ENCODE measurements at places on chromosomes 12 and 14.

DNA sequence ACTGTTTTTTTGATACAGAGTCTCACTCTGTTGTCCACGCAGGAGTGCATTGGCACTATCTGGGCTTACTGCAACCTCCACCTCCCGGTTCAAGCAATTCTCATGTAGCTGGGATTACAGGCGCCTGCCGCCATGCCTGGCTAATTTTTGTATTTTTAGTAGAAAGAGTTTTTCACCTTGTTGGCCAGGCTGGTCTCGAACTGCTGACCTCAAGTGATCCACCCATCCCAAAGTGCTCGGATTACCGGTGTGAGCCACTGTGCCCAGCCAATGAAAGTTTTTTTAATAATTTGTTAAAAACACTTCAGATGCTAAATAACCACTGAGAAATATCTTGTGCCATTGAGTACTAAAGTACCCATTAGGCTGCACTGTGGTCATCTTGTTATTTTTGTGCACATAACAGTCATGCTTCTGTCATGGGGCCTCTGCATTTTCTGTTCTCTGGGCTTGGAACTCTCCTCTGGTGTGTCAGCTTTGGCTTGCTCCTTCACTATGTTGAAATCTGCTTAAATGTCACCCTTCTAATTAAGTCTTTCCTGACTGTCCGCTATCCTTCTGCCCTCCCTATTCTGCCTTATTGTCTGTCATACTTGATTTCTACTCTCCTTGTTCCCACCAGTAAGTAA is 105.1 kb downstream of the KTN1 start:
- no peak for DNase-seq

GRCh38 chr14:58813745-58814144 is 176.0 kb downstream of the DACT1 start:
- no peak for DNase-seq

DNA sequence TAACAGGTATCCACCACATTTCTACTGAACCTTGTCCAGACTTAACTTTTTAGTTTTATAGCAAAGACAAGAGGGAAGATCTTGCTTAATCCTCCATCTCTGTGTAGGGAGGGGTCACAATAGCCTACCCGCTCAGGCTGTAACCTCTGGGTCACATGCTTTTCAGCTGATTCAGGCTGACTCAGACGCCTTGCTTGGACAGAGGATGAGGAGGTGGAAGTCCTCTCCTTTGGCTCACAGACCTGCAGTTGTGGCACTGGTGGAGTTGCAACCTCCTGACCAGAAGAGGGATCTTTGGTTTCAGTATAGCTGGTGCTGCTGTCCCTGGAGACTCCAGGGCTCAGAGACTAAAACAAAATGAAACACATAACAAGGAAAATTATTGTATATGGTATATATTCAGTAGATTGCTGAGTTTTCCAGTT is 16.2 kb downstream of the ACIN1 start:
- DNase-seq, result no peak

DNA sequence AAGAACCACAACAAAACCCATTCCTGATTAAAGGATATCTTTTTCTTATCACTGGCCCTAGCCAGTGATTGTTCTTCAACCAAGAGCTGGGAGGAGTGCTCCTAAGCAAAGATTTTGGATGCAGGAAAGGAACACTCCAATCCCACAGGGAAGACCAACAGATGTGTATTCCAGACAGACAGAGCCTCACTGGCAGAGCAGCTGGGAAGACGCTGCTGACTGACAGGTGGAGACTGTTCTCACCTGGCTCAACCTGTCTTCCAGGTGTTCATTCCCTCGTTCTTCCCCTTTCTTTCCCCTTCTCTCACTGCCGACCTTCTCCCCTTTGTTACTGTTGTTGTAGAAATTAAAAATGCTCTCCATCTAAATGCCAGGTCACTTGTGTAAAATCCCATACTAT is 89.7 kb upstream of the CCDC198 start:
- DNase-seq, result no peak

- DNase-seq, result no peak
Measured at GRCh38 chr14:101849640-101850039, 88.1 kb downstream of the PPP2R5C start.

DNA sequence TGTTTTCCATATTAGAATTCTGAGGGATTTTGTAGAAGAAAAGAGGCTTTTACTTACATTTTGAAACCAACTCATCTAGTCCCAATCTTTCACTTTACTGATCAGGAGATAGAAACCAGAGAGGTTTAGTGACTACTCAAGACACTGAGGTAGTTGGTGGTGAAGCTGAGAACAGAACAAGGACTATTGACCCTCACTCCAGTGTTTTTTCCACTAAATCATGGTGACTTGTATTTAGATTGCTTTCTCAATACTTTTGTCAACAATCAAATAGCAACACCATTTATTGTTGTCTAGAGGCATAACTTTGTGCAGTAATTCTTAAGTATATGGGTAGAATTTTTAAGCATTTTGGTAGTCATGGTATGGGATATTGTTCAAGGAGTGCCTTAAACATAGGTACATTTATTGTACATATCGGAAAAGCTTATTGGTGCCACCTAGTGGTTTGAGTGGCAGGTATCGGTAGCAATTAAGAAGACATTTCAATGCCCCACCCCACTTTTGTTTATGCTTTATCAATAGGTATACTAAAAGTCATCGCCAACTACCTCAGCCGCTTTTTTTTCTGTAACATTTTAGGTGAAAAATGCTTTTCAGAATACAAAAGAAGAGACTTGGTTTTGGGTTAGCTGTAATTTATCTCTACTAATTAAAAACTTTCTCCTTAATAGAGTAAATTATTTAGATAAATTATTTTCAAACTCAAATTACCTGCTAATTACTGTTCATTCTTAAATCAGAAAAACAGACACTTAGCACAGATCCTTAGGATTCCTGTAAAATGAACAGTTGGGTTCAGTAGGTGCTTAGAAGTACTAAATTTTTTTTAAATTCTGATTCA is 47.3 kb upstream of the PAWR start:
- DNase-seq, result no peak

GRCh38 chr14:100213587-100213955 is 25.4 kb upstream of the YY1 start:
- no peak for DNase-seq

GRCh38 chr12:108612788-108613282 is 15.0 kb upstream of the TMEM119 start:
- no peak for DNase-seq

- DNase-seq, result no peak
Measured at GRCh38 chr14:32620303-32620702, 291.2 kb downstream of the AKAP6 start.

DNA sequence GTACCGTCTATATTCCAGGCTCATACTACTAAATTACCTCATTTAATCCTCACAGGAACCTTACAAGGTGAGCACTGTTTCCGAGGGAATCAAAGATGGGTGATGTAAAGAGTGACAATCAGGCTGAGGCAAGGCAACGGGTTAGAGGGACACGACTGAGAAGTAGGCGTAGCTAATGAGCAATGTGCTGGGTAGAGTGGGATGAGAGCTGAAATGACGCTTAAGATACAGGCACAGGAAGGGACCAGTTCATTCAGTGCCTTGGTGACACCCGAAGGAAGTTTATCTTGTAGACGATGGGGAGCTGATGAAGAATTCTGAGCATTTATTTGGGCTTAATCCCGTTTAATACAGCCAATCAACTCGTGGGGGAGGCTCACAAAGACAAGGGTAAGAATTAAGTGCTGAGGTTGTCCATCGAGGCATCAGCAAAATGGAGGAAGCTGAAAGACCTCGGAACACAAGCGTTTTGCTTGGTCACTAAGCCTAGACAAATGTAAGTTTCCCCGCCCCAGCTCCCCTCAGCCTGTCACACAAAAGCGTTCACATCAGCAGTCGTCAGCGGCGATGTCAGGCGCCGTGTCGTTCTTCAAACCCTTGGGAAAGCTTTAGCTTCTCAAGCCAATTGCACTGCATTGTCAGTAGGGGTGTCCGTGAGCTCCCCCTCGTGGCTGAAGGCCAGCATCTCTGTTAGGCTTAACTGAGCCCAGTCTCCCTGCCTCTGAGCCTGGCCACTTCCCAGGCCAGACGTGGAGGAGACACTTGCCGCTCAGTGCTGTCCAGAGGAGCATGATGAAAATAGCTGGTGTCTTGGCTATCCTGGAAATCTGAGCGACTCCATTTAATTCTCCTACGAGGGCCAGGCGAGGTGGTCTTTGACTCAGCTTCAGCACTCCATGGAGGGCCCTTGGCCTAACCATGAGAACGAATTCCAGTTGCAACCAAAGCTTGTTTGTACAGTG is 288.5 kb upstream of the G2E3 start:
- peak; percentile 46 for DNase-seq

GRCh38 chr14:75200451-75200850 is 24.0 kb upstream of the TMED10 start:
- DNase-seq, result no peak

- no peak for DNase-seq
Measured at GRCh38 chr12:1398673-1399072, 195.7 kb downstream of the FBXL14 start.

DNA sequence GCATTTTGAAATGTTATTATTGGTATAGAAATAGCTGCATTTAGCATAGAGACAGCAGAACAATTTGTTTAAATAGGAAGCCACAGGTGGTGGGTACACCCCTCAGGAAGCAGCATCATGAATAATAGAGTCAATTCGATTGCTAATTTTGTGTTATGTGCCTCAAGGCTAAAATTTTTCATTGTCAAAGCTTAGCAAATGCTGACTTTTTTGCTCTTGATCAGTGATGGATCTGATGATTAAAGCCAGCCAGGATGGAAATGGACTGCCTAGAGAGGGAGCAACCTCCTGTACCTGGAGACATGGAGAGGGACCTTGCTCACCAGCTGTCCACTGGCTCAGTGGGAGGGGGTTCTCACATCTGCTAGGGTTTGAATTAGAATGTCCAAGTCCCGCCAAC is 4.5 kb upstream of the KRT8 start:
- DNase-seq, result no peak

DNA sequence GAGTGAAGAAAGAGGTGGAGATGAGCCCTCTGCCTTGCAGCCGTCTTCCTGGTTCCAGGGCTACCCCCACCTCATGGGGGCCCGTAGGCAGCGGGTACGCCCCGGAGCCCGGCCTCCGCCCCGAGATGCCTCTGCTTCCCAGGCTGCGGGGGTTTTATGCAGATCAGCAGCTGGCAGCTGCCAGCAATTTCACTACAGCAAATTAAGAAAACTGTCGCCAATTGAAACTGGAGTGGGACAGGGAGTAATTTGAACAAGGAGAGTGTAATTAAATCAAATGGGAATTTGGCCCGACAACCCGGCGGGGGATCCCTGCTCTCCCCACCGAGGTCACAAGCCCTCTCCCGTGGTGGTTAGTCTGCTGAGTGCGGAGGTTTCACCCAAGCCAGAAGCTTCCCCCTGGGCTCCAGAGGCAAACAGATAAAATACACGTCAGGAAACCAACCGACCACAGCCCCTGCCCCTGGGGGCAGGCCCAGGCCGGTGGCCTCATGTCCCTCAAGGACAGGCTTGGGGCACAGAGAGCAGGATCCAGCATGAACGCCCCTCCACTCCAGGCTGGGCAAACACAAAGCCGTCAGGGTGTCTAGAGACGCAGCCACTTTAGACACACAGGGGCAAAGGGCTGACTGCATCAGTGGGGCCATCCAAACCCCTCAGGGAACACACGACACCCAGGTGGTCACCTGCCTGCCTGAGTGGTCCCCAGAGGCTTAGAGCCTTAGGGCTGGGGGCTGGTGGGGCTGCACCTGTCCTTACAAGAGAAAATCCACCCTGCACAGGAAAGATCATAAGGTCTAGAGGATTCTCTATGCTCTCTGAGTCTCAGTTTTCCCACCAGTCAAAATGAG is 53.8 kb downstream of the TESC start:
- no peak for DNase-seq

DNA sequence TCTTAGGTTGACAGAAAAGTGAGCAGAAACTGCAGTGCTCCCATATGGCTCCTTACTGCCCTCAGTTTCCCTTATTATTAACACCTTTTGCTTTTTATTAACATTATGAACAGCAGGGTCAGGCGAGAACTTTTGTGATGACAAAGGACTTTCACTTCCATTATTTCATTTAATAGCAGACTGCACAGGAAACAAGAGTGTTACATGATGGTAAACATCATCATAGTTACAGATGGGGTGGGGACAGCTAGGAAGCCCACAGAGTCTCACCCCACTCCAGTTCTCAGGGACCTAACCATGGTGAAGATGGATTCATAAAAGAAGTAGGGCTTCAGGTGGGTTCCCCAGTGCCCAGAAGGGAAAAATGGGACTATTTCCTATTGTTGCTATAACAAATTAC is 110.1 kb upstream of the PELI2 start:
- no peak for DNase-seq

- peak; percentile 57 for DNase-seq
Measured at GRCh38 chr14:94132285-94132887, 3.0 kb upstream of the IFI27L2 start.

GRCh38 chr14:104654119-104654518 is 35.3 kb upstream of the INF2 start:
- DNase-seq, result no peak

GRCh38 chr12:116456330-116457082 is 102.7 kb upstream of the MAP1LC3B2 start:
- no peak for DNase-seq
